ENCODE measurements at places on chromosomes 11 and 22. TPM values are rescaled to one million over a fixed set of nuclear protein-coding genes. Genes with fewer than 3 reads are reported as not detected.

GRCh38 chr11:69879729-69880005, 60.5 kb upstream of the FGF3 start:
- no peaks in the 10 kb centered on the region for H3K27me3 ChIP-seq
- DNase-seq: no peak
- no peak overlapping the region for H3K4me3 ChIP-seq
- no peak overlapping the region for H3K27ac ChIP-seq

- no peak overlapping the region for H3K4me3 ChIP-seq
- no peak for DNase-seq
Measured at GRCh38 chr22:43188829-43189545, 2.1 kb upstream of the TTLL12 start.

DNA sequence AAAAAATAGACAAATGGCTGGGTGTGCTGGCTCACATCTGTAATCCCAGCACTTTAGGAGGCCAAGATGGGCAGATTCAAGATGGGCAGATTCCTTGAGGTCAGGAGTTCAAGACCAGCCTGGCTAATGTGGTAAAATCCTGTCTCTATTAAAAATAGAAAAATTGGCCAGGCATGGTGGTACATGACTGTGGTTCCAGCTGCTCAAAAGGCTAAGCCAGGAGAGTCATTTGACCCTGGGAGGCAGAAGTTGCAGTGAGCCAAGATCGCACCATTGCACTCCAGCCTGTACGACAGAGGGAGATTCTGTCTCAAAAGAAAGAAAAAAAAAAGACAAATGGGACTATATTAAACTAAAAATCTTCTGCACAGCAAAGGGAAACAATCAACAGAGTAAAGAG, 55.4 kb downstream of the USP35 start:
- H3K27ac ChIP-seq: no peak overlapping the region
- no peaks in the 10 kb centered on the region for H3K36me3 ChIP-seq
- no peak for DNase-seq
- H3K27me3 ChIP-seq: no peaks in the 10 kb centered on the region
- H3K4me3 ChIP-seq: no peak overlapping the region

NAALAD2 gene
- 16.8 TPM for total RNA-seq

MMP12 gene
- not detected for total RNA-seq

DNA sequence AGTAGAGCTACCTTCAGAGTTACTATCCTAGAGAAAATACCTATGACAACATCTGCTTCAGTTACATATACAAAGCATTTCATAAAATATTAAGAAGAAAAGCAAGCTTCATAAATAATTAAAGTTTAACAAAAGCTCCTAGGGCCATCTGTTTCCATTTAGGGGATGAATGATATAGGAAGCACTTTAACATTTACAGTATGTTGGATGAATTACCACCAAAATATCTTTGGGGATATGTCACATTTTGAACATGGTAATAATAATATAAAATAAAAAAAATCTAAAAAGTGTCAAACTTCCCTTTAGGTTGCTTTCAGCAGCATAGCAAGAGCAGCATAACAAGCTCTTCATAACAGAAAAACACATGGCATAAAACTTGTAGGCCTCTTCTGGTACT, 104.6 kb downstream of the ATG16L2 start:
- peaks cover 9% of the 10 kb centered on the region for H3K4me1 ChIP-seq
- H3K4me3 ChIP-seq: no peak overlapping the region
- DNase-seq: no peak
- H3K36me3 ChIP-seq: no peaks in the 10 kb centered on the region
- no peaks in the 10 kb centered on the region for H3K27me3 ChIP-seq
- H3K27ac ChIP-seq: no peak overlapping the region

- no peaks in the 10 kb centered on the region for H3K36me3 ChIP-seq
- no peak overlapping the region for H3K27ac ChIP-seq
- DNase-seq: no peak
- no peaks in the 10 kb centered on the region for H3K4me1 ChIP-seq
- H3K27me3 ChIP-seq: no peaks in the 10 kb centered on the region
Measured at GRCh38 chr11:1618231-1618630, 3.7 kb downstream of the KRTAP5-4 start.

PHETA2 gene
- total RNA-seq: 19.7 TPM

OR4D5 gene
- not detected for total RNA-seq

DNA sequence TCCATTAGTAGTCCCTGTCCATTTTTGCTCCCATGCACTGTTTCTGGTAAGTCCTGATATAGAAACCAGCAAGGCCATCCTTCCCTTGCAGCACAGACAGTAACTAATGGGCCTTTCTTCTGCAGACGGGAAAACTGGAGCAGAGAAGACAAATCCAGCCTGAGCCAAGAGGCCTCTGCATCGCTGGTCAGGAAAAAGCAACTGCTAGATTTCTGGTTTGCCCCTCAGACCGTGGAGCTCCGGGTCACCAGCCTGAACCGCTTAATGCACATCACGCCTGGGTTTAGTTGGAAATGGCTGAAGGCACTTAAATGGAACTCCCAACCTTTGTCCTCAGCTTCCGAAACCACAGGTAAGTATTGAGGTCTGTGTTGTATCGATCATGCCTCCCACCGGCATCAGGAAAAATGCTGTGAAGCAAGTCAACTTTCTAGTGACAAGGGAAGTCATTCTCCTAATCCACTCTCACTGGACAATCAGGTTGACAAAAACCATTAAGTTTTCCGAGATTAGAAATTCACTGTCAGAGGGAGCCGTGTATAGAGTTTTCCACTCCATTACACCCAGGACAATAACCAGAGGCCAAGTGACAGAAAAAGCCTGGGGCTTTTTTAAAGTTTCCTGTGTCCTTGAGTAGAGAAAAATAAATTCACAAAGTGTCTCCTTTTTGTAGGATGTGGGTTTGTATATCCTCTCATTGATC, 14.8 kb upstream of the LMO2 start:
- no peaks in the 10 kb centered on the region for H3K36me3 ChIP-seq
- no peak overlapping the region for H3K27ac ChIP-seq
- no peak for DNase-seq
- H3K4me1 ChIP-seq: no peaks in the 10 kb centered on the region
- H3K4me3 ChIP-seq: no peak overlapping the region

DNA sequence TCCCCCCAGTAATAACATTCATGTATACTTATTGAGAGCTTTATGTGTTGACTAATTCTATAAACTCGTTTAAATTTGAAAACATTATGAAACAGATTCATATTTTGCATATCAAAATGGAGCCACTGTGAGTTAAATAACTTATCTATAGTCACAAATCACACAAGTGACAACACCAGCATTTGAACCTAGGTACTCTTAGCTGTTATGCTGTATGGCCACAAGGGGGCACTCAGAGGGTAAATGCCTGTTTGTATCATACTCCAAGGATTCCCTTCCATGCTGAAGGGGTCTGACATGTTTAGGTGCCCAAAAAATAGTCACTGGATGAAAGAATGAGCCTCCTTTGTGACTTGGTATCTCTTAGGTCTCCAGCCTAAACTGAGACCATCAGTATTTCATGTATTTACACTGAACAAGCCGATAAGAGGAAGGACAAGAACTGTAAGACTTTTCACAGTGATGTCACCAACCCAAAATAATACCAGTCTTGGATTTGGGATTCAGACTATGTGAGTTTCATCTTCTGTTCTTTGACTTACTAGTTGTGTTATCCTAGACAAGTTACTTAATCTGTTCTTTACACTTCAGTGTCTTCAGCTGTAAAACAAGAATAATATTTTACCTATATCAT, 12.2 kb upstream of the OR52D1 start:
- H3K36me3 ChIP-seq: no peaks in the 10 kb centered on the region
- no peaks in the 10 kb centered on the region for H3K27me3 ChIP-seq
- no peak overlapping the region for H3K4me3 ChIP-seq
- no peak for DNase-seq
- H3K27ac ChIP-seq: no peak overlapping the region

P2RX3 gene
- total RNA-seq: not detected

DNA sequence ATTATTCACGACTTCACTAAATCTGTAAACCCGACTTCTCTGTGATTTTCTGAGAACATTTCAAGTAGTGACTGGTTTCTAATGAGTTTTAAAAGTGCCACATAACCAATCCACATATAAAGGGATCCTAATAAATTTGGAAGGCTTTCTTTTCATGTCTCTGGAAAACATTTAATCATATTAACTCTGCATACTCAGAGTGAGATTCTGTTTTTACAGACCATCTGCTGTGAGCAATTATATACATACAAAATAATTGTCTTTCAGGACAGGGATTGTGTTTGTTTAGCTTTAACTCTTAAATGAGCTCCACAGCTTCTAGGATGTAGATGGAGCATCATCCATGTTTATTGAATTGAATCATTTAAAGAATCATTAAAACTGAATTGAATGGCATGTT, 65.1 kb downstream of the PRMT3 start:
- no peak overlapping the region for H3K4me3 ChIP-seq
- H3K27me3 ChIP-seq: no peaks in the 10 kb centered on the region
- DNase-seq: no peak
- no peaks in the 10 kb centered on the region for H3K4me1 ChIP-seq
- no peaks in the 10 kb centered on the region for H3K36me3 ChIP-seq

All from uterus (tissue), 4 donors.